Esophagus squamous epithelium (tissue), 5 donors: ENCODE measurements at places on chromosomes 11 and 22. TPM values are rescaled to one million over a fixed set of nuclear protein-coding genes. Genes with fewer than 3 reads are reported as not detected.

The MIOX gene
- total RNA-seq, result not detected

The NXPE4 gene
- 0.15 TPM for total RNA-seq

The CNTN5 gene
- total RNA-seq, result not detected

The CEND1 gene
- 0.15 TPM for total RNA-seq

The ROM1 gene
- total RNA-seq, result 10.8 TPM

The CLMP gene
- 47.9 TPM for total RNA-seq

The KCNK7 gene
- 5.5 TPM for total RNA-seq

The SLC29A2 gene
- 5.3 TPM for total RNA-seq

DNA sequence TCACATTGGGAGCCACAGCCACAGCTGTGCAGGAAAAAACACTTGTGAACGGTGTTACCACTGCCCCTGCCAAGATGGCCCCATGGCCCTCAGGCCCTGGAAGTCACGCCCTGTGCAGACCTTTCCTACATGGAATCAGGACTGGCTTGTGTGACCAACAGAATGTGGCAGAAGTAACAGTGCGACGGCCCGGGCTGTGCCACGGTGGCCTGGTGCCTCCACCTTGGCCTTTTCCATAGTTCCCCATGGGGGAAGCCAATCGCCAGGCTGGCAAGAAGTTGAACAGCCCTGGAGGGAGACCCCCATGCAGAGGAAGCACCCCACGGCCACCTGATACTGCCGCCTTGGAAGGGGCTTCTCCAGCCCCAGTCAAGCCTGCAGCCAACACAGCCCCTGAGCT lies 48.0 kb downstream of the DHCR7 start:
- DNase-seq, result no peak

DNA sequence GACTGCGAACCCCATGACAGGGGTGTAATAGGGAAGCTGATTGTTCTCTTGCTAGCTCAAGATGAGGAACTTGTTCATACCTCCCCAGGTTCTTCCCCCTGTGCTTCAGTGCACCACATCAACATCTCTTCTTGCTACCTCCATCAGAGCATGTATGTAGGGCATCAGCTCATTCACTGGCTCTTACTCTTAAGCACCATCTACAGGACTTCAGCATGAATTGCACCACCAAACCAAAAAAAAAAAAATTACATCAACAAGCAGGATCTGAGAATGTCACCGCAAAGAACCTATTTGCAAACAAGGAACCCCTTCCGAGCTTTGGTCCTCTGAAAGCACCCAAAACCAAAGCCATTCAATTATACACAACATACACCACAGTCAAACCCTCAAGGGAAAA lies 2226.5 kb upstream of the RAG2 start:
- no peak for DNase-seq

DNA sequence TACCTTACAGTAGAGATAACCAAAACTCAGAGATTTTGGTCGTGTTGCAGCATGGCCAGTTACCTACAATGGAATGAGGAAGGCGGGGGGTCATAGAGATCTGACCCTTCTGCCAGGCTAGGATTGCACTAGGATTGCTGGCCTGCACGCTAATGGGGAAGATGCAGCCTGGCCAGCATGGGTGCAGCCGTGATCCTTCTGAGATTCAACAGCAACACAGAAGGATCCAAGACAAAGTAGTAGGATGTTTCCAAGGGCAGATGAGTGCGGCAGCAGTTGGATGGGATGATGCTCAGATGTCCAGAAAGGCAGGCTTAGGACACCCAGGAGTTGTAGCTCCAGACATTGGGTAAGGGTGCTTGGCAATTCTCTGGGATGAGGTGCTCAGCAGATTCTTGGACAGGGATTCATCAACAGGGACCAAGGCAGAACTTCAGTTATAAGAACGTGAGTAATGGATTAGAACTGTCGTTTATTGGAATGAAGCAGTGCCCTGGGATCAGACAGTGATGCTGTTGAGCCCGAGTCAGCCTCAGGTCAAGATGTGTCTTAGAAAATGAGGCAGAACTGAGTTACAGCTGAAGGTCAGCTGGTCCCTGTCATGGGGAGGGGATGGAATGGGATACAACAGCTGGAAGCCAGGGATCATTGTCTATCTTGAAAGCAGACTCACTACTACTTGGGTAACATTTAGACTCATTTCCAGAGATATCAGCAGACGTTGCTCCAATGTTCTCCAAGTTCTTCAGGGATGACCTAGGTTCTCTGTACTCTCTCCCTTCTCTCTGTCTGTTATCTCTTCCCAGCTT lies 71.0 kb downstream of the PARVA start:
- no peak for DNase-seq

- no peak for DNase-seq
Observed at GRCh38 chr11:124783002-124783401, 17.2 kb downstream of the MSANTD2 start.

DNA sequence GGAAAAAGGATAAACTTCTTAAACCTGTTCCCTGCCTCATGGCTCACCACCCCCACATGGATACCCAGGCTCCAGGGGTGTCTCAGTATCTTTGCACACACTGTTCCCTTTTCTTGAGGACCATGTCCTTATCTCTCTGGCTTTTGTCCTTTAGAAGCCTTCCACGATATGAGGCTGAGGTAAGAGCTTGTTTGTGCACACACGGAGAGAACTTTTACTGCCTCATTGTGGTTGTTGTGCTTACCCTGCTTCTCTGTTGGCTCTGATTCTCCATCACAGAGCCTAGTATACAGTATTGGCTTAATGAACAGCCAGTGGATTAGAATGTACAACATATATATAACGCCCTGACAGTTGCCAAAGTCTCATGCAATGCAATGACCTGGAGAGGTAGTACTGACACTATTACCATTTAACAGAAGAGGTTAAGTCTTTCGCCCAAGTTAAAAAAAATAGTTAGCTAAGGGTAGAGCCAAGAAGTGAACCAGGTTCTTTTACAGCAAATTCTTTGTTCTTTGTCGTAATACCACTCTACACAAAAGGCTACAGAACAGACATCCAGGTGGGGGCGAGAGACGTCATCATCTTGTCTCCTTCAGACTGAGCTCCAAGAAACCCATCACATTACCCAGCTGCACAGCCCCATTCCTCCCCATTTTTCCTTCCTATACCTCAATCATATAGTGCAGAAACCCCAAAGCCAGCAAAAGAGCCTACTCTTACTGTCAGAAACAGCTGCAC lies 117.3 kb downstream of the PLEKHA7 start:
- no peak for DNase-seq

DNA sequence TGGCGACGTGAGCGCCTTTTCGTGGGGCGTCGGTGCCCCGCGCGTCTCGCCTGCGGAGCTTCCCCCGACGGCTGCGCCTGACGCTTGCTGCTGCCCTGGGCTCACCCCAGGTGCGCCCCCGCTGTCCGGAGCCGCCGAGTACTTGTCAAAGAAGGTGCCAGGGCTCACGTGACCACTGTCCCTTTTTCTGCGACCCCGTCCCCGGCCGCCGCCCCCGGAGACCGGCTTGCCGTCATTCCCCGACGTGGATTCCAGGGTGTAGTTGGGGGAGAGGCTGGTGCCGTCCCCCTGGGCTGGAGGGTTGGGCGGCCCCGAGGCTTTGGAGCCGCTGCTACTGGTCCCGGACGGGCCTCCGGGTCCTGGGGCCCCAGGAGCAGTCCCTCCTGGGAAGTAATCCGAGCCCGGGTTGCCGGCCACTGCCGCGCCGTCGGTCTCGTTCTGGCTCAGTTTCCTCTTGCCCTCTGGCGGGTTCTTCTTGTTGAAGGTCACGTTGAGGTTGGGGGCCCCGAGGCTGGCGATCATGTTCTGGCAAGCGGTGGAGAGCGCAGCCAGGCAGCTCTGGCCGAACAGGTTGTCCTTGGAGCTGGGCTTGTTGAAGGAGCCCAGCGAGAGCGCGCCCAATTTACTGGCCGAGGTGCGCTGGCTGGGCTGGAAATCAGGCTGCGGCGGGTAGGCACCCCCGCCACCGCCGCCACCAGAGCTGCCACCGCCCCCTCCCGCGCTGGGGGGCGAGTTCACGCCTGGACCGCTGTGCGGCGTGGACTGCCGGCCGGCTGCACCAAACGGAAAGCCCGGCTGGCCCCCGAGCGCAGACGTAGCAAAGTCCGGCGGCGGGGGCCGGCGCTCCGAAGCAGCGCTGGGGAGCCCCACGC lies 3.8 kb downstream of the MN1 start:
- DNase-seq, result no peak

GRCh38 chr11:23556163-23556750 lies 696.0 kb upstream of the CCDC179 start:
- DNase-seq, result no peak

DNA sequence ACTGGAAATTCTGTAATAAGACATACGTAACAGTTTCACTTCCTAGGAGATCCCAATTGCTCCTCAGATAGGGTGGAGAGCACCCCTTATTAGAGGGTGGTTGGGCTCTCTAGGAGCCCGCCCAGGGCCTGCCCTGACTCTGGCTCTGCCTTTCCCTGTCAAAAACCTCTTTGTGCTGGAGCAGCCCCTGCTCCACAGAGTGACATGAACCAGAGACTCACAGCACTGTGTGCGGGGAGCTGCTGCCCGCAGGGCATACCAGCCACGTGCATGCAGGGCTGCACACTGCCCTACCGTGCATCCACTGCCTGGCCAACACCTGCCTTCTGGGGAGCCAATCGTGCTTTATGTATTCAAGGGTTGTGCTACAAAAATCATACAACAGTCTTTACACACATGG lies 24.3 kb downstream of the KCNQ1OT1 start:
- DNase-seq, result no peak

DNA sequence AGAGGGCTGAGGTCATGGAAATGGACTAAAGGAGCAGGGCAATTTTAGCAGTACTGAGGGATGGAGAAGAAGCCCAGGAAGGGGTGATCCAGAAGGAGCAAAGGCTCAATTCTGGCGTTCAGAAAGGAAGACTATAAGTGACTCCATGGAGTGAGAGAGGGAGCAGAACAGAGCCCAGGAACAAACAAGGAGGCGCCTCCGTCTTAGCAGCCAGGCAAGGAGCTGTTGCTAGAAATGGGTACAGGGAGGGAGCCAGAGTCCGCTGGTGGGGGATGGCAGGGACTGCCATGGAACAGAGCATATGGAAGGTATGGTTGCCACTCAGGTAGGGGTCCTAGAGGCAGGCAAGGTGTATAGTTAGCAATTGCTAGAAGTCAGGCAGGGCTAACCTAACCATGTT lies 20.5 kb upstream of the STK33 start:
- no peak for DNase-seq

DNA sequence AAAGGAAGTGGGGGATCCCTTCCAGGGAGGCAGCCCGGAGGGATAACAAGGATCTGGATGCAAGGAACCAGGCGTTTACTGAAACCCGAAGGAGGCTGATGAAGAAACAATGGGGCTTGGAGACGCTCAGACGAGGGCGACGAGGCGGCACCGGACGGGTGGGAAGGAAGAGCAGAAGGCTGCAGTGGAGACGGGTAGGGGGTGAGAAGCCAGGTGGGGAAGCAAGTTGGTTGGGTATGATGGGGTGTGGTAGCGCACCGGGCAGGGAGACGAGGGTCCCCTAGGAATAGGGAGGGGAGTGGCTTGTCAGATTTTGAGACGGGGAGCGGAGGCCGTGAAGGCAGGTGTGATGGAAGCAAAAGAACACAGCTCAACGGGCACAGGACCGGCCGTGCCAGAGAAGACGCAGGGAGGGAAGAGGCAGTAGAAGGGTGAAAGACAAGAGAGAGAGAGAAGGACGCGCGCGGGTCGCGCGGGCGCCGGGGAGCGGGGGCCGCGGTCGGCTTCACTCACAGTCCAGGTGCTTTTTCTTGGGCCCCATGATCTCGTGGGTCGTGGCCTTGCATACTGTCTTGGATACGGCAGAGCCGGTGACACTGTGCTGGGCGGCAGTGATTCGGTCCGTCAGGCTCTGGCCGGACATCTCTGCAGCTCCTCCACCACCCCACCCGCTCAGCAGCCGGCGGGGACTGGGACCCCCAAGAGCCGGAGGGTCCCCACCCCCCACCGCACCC lies 579 bp downstream of the PICALM start:
- no peak for DNase-seq

DNA sequence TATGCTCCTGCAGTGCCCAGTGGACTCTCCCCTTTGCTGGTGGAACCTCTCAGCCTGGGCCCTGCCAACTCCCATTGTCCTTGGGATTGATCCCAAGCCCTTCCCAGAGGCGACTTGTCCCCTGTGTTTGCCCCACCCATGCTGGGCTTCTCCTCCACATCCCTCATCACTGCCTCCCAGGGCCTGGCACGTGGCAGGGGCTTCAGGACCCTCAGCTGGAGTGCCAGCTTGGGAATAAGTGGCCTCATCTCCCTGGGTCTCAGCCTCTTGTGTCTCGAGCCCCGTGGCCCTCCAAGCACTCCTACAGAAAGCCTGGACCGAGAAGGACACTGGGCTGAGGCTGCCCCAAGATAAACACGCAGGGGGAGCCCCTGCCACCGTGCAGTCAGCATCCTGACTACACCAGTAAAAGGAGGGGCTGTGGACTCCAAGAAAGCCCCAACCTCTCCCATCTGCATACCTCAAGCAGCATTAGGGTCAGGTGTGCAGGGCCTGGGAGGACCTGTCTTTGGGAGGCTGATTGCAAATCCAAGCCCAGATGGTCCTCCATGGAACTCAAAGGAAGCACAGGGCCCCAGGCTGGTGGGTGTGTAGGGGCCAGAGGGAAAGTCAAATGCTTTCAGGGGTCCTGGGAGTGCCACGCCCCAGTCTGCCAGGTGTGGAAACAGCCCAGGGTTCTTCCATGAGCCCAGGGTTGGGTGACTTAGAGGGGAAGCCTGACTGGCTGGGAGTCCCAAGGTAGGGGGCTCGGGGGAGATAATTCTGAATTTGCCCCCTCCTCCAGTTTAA lies 9.5 kb upstream of the GNAZ start:
- DNase-seq, result no peak

GRCh38 chr11:34002420-34002819 lies 49.1 kb upstream of the CAPRIN1 start:
- DNase-seq, result no peak

DNA sequence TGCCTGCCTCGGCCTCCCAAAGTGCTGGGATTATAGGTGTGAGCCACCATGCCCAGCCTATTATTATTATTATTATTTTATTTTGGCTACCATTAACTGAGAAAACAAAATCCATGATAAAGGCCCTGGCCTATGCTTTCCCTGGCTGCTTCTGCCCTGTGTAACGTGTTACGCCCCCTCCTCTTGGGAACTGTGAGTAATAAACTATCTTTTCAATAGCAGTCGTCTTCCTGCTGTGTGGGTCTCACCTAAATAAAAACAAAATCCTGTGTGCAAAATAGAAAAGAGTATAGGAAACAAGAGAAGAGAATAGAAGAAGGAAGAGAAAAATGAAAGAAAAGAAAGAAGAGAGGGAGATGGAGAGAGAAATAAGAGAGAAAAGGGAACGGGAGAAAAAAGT lies 237.0 kb downstream of the MIAT start:
- no peak for DNase-seq

- no peak for DNase-seq
Observed at GRCh38 chr11:122154227-122154626, 38.2 kb upstream of the BLID start.

DNA sequence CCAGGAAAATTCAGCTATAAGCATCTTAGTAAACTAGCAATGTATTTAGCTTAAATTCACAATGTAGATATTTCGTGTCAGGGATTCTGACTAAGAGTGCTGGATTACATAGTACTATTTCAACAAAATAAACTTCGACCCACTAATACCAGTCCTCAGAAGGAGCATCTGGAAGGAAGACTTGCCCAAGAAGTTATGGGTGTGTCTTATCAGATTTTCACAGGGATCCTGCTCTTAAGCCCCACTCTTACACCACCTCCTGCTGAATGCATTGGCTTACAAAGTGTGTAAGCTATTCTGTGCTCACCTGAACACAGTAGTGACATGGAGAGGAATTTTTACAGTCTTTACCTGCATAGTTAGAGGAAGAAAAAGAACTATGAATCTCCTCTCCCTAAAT lies 35.4 kb upstream of the ANO5 start:
- DNase-seq, result no peak
